ACHN (cell line): ENCODE measurements at places on chromosomes 11 and 22.

GRCh38 chr11:11407065-11407762, 54.2 kb upstream of the CSNK2A3 start:
- no peak for DNase-seq

DNA sequence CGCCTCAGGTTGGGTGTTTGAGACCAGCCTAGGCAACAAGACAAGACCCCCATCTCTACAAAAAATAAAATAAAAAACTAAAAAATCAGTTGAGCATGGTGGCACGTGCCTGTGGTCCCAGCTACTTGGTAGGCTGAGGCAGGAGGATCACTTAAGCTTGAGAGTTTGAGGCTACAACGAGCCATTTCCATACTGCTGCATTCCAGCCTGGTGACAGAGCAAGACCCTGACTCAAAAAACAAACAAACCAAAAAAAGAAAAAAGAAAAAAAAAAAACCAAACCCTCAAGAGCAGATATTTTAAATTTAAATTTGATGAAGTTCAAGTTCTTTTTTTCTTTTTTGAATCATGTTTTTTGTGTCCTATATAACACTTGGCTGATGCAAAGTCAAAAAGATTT, 7.2 kb upstream of the CCDC83 start:
- no peak for DNase-seq

DNA sequence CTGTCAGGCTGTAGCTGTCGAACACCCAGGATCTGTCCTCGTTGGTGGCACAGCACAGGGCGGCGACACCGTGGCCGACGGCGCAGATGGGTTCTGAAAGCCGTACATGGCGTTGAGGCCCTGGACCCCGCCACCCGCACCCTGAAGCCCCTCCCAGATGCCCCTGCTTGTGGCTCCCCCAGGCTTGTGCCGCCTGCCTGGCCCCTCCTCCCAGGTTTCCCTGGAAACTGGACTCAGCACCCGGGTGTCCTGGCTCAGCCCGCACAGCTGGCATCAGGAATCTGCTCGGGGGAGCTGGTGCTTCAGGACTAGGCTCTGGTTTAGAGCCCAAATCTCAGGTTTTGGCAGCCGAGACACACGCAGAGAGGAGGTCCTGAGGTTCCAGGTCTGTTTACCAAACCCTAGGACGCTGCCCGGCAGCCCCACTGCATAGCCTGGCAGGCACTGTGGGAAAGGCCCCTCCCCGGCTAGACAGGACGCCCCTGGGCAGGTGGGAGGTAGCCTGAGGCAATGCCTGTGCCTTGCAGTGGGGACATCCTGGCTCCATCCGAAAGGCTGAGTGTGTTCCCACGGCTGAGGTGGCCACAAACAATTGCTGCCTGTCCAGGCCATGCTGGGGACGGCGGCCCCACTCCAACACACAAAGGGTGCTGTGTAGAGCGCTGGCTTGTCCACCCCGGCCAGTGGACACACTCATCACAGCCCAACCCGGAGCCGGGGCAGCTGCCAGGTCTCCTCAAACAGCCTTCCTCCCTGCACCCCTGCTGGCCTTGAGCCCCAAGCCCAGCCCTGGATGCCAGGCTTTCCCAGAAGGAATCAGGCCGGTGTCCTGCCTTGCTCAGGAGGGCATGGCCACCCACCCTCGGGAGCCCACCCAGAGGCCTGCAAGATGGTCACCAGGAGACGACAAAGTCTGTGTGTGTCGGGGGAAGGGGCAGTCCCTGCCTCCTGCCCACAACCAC, 4.6 kb downstream of the GATD1 start:
- no peak for DNase-seq

DNA sequence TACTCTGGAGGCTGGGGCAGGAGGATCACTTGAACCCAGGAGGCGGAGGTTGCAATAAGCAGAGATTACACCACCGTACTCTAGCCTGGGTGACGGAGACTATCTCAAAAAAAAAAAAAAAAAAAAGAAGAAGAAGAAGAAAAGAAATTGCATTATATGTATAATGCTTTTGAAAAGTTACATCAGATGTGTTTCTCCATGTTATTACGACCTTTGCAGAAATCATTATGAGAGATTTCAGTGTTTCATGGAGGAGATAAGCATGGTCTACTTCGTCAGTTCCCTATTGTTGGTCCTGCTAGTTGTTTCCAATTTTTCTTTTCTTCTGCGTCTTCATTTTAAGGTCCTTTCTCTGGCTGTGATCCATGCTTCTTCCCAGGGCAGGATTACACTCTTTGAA, 3.0 kb downstream of the MIAT start:
- no peak for DNase-seq

DNA sequence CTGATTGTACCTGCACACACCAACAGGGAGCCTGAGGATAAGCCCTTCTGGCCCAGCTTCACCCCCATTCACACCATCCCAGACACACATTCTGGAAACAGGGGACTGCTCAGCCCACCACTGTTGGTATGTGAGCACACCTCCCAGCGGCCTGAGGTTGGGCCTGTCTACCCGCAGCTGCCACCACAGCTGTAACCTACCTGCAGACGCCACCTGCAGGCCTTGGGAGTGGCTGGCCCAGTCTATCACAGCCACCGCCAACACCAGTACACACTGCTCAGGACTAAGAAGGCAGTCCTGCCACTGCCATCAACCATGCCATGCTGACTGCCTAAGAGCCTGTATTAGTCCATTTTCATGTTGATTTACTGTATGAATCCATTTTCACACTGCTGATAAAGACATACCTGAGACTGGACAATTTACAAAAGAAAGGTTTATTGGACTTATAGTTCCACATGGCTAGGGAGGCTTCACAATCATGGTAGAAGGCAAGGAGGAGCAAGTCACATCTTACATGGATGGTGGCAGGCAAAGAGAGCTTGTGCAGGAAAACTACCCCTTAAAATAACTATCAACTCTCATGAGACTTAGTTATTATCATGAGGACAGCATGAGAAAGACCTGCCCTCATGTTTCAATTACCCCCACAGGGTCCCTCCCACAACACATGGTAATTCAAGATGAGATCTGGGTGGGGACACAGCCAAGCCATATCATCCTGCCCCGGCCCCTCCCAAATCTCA, 30.6 kb downstream of the RSF1 start:
- no peak for DNase-seq

DNA sequence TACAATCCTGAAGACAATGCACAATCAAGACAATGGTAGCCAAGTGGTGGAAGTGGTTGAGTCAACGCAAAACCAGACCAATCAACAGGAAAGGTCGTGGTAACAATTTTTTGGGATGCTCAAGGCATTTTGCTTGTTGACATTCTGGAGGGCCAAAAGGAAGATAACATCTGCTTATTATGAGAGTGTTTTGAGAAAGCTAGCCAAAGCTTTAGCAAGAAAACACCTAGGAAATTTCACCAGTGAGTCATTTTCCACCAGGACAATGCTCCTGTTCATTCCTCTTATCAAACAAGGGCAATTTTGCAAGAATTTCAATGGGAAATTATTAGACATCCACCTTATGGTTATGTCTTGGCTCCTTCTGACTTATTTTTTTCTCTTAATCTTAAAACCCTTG, 1932.2 kb upstream of the RAG2 start:
- DNase-seq, result no peak

DNA sequence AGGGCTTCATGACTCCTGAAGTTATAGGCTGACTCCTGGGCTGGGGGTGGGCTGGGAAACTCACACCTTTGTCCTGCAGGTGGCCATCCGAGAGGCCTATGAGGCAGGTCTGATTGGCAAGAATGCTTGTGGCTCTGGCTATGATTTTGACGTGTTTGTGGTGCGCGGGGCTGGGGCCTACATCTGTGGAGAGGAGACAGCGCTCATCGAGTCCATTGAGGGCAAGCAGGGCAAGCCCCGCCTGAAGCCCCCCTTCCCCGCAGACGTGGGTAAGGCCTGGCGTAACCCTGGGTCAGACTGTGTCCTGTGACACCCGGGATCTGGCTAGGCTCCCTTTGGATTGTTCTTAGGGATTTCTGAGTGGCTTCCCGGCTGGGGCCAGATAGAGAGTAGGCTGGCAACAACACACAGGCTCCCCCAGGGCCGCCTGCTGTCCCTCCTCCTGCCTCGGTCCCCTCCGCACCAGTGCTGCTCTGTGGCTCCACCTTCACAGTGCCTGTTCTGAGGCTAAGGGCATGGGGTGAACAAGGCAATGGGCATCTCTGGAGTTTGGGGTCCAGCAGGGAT, 3.6 kb downstream of the NDUFV1 start:
- DNase-seq, result no peak

- no peak for DNase-seq
Observed at GRCh38 chr11:133381761-133382130, 150.6 kb downstream of the OPCML start.

GRCh38 chr11:65934014-65934413, 11.3 kb upstream of the TSGA10IP start:
- no peak for DNase-seq

GRCh38 chr11:111826322-111826950, 44.9 kb downstream of the ALG9 start:
- DNase-seq, result no peak

DNA sequence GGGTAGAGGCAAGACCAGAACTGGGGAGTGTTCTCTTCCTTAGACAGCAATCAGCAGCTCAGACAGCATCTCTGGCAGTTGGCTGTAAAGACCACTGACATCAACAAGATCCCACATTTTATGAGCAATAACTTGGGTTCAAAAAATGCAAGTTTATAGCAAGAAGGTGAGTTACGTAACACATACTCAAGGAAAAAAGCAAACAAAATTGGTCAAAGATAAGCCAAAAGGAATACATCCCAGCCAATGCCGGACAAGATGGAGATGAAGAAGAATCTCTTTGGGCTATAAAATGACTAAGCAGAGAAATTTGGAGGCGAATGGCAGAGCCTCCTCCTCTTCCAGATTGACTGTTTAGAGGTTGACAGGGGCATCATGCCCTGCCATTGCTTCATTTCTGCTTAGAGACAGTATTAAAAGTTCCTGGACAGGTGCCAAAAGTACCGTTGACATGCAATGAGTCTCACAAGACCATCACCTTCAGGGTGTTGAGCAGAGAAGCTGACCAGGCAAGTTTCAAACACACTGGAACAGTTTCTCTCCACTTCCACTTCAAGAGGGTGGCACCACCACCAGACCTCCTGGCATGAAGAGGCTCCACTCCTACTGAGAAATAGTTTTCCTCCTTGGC, 55.9 kb downstream of the ENDOD1 start:
- DNase-seq, result no peak

GRCh38 chr11:19980388-19980787, 179.9 kb downstream of the DBX1 start:
- DNase-seq, result no peak

DNA sequence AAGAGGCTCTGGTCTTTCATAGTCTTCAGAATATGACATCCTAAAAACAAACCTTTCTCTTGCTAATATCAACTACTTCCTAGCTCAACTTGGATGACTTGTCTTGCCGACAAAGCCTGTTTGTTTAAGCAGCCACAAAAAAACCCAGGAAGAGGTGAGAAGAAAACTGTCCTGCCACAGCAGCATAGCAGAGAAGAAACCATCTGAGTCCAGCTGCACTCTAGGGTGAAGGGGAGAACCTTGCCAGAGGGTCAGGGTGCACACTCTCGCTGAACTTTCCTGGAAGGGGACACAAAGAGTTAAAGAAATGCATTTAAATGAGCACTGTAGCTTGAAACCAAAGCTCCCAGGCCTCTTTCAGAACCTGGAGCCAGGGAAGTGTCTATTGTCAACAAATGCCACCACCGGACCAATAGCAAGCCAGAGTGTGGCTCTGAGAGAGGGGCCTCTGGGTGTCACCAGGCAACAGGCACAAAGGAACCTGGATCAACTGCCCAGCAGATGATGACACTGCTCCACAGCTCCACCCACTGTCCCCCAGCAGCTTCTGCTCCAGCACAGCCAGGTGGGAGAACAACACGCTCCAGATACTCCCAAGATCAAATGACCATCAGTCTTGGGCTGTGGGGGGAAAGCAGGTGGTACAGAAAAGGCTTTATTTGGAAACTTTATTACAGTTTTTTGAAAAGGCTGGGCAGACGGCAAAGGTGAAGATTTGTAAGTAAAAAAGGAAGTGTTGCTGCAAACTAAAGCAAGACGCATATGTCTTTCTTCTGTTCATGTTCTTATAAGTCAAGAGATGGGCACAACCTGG, 105.7 kb downstream of the RASSF10 start:
- no peak for DNase-seq

GRCh38 chr11:126354631-126355323, 709 bp upstream of the ST3GAL4 start:
- DNase-seq, result no peak

GRCh38 chr22:47628477-47629272, 866.2 kb downstream of the TBC1D22A start:
- no peak for DNase-seq
